Karpas-422 (cell line): ENCODE measurements at places on chromosomes 3 and 15.

DNA sequence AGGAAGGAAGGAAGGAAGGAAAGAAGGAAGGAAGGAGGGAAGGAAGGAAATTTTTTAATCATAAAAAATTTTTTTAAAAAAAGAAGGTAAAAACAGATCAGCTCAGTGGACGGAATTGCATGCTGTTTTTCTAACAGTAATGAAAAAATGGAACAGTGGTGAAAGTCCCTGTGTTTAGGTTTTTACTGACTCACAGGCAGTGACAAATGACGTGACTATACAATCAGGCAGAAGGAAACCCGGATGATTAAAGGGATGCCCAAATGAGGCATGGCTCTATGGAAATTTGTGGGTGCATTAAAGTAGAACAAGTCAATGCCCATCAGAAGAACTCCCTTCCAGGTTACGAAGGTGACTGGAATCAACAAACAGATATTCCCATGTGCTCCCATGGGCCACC is 135.0 kb downstream of the IMPG2 start:
- no peak overlapping the region for H3K27ac ChIP-seq
- no peaks in the 10 kb centered on the region for H3K4me1 ChIP-seq
- no peaks in the 10 kb centered on the region for H3K36me3 ChIP-seq

DNA sequence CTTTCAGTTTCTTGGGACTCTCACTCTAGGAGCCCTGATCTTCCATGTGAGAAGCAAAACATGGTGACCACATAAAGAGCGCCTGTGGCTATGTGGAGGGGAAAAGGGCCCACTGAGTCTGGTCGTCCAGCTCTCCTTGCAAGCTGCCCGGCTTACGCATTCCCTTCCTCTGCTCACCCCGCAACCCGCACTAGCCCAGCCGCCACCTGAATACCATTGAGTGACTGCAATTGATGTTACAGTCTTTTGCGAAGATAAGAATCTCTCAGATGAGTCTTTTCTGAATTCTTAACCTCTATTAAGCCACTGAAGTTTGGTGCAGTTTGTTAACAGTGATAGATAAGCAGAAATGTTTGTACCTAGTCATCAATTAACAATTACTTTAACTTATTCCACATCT is 589.0 kb upstream of the DPPA4 start:
- DNase-seq: no peak
- H3K27ac ChIP-seq: no peak overlapping the region
- H3K36me3 ChIP-seq: no peaks in the 10 kb centered on the region
- no peak overlapping the region for H3K4me3 ChIP-seq
- H3K27me3 ChIP-seq: no peaks in the 10 kb centered on the region

DNA sequence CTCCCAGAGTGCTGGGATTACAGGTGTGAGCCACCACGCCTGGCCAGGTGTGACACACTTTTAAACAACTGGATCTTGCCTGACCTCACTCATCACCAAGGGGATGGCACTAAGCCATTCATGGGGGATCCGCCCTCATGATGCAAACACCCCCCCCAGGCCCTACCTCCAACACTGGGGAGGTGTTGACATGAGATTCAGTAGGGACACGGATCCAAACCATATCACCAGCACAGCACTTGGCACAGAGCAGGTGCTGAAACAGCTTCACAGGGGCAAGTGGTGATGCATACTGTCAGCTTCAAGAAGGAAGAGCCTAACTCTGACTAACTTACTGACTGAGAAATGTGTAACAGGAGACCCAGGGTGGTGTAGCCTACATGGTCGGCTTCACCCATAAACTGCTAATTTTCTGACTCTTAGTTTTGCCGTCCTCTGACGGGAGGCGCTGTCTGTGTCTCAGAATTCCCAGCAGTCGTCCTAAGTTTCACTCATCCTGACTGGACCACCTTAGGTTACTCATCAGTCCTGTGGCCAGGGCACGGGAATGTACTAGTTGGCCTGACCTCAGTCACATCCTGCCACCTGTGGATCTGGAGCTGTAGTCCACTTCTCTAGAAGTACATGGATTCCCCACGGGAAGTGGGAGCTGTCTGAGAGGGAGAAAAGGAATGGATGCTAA is 81.9 kb upstream of the PLXNA1 start:
- no peak overlapping the region for H3K4me3 ChIP-seq
- H3K4me1 ChIP-seq: no peaks in the 10 kb centered on the region
- H3K36me3 ChIP-seq: no peaks in the 10 kb centered on the region
- no peak overlapping the region for H3K27ac ChIP-seq

- no peak overlapping the region for H3K27ac ChIP-seq
- no peaks in the 10 kb centered on the region for H3K36me3 ChIP-seq
- DNase-seq: no peak
- no peak overlapping the region for H3K4me3 ChIP-seq
- no peaks in the 10 kb centered on the region for H3K27me3 ChIP-seq
Measured at GRCh38 chr3:66195347-66195783, 25.4 kb upstream of the SLC25A26 start.

- H3K4me3 ChIP-seq: no peak overlapping the region
- peak; percentile 47 for DNase-seq
- H3K27ac ChIP-seq: no peak overlapping the region
Measured at GRCh38 chr3:195703776-195704175, 17.0 kb upstream of the MUC20 start.

GRCh38 chr3:100537646-100538338 is 45.4 kb downstream of the TMEM45A start:
- no peak for DNase-seq
- H3K27me3 ChIP-seq: no peaks in the 10 kb centered on the region
- no peak overlapping the region for H3K4me3 ChIP-seq
- no peaks in the 10 kb centered on the region for H3K36me3 ChIP-seq
- no peak overlapping the region for H3K27ac ChIP-seq
- no peaks in the 10 kb centered on the region for H3K4me1 ChIP-seq

DNA sequence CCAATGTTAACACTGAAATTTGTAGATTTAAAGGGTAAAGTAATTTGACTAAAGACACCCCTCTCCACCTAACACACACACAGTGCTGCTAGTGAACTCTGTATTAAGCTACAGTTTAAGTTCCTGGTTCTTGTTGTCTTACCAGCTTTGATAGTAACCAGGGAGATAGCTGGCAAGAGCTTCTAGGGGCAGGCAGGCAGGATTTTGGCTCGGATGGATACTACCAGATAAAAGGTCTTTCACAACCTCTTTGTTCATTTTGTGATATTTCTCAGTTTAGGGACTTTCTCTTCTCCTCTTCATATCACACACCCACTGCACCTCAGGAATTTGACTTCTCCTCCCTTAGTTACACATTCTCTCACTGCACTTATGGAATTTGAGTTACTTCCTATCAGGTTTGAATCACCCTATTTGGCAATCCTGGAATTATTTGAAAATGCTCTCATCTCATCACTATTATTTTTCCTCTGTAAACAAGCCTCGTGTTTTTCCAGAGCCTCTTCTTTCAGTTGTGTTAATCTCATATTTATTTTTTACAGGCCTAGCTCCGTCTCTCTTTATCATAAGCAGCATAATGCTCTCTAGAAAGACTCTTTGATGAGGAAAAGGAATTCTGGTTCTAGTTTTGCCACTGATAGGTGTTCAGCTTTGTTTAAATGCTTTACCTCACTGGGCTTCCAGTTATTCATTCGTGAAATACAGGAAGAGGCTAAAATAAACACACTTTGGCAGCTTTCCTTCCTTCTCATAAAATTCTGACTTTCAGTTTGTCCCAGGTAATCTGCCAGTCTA is 23.0 kb upstream of the CLDN1 start:
- H3K4me1 ChIP-seq: no peaks in the 10 kb centered on the region
- H3K27me3 ChIP-seq: no peaks in the 10 kb centered on the region
- no peak overlapping the region for H3K4me3 ChIP-seq

DNA sequence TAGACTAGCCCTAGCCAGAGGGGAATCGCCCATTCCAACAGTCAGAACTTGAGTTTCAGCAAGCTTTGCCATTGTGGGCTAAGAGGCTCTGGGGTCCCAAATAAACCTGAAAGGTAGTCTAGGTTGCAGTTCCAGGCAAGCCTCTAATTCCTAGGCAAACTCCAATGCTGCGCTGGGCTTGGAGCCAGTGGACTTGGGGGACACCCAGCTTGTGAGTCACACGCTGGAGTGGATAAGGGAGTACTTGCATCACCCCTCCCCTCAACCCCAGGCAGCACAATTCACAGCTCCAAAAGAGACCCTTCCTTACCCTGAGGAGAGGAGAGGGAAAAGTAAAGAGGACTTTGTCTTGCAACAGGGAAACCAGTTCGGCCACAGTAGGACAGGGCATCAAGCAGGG is 105.2 kb upstream of the DPPA4 start:
- H3K4me3 ChIP-seq: no peak overlapping the region
- DNase-seq: no peak
- H3K27me3 ChIP-seq: no peaks in the 10 kb centered on the region
- no peaks in the 10 kb centered on the region for H3K36me3 ChIP-seq
- H3K27ac ChIP-seq: no peak overlapping the region

- no peak overlapping the region for H3K4me3 ChIP-seq
- no peaks in the 10 kb centered on the region for H3K27me3 ChIP-seq
- no peaks in the 10 kb centered on the region for H3K4me1 ChIP-seq
- DNase-seq: no peak
Measured at GRCh38 chr3:147915057-147915456, 505.9 kb downstream of the ZIC1 start.

- H3K27me3 ChIP-seq: no peaks in the 10 kb centered on the region
- H3K4me3 ChIP-seq: no peak overlapping the region
- no peaks in the 10 kb centered on the region for H3K4me1 ChIP-seq
- no peaks in the 10 kb centered on the region for H3K36me3 ChIP-seq
- no peak overlapping the region for H3K27ac ChIP-seq
Measured at GRCh38 chr3:93994056-93994455, 14.1 kb downstream of the ARL13B start.

DNA sequence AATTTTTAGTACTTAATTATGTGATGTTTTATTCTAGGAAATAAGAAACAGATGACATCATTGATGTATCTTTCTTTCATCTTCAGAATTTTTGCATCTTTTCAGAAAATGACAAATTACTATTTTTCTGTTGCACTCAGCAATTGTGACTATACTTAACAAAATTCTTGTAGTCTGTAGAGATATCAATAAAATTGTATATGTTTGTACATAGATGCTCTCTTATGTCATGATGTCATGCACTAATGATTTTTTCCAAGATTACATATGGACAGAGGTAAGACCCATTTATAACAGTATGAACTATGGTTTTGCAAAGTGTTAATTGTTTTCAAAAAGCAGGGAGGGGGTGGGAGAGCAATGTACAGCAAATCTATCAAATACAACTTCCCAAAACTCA is 121.2 kb downstream of the POLQ start:
- no peaks in the 10 kb centered on the region for H3K4me1 ChIP-seq
- DNase-seq: no peak
- H3K36me3 ChIP-seq: peaks cover 15% of the 10 kb centered on the region
- no peak overlapping the region for H3K27ac ChIP-seq

- no peaks in the 10 kb centered on the region for H3K27me3 ChIP-seq
- no peak overlapping the region for H3K27ac ChIP-seq
- no peak overlapping the region for H3K4me3 ChIP-seq
- peak; percentile 77 for DNase-seq
- no peaks in the 10 kb centered on the region for H3K4me1 ChIP-seq
Measured at GRCh38 chr3:170689893-170690660, 104.2 kb upstream of the SLC7A14 start.

DNA sequence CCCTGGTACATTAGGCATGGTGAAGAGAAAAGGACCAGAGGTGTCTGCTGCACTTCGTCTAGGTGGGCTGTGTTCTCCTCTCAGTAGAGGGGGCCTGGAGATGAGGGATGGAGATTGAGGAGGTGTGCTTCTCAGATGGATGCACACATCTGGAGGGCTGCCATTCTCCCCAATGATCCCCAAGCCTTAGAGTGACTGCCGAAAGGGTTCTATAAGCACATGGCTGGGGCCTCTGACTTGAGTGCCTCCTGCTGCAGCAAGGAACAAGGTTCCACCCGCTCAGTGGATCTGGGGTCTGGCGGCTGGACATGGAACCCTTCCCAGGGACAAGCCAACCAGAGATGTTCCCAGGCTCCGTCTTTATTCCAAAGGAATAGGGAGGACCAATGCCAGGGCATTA is 66.8 kb downstream of the CPN2 start:
- H3K36me3 ChIP-seq: no peaks in the 10 kb centered on the region
- no peak for DNase-seq
- no peaks in the 10 kb centered on the region for H3K4me1 ChIP-seq
- H3K27ac ChIP-seq: no peak overlapping the region

- H3K4me1 ChIP-seq: no peaks in the 10 kb centered on the region
- DNase-seq: no peak
- no peaks in the 10 kb centered on the region for H3K27me3 ChIP-seq
- no peak overlapping the region for H3K4me3 ChIP-seq
- H3K27ac ChIP-seq: no peak overlapping the region
Measured at GRCh38 chr15:41161336-41161735, 45.3 kb upstream of the INO80 start.

DNA sequence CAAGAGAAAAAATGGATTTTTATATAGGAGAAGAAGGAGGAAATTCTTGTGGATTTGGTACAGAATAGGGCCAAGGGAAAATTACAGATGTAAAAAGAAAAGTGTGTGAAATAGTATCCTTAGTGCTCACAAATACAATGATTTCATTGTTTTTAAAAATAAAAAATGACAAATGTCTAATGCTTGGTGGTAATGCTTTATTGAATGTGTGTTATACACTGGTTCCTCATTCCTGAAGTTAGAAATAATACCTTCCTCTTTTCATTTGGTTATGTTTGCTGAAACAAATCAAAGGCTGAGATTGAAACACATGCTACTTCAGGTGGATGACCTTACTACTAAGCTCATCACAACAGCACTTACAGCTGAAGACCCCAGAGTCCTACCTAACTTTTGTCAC is 37.7 kb upstream of the CCR2 start:
- H3K4me1 ChIP-seq: peaks cover 2% of the 10 kb centered on the region
- H3K4me3 ChIP-seq: no peak overlapping the region
- no peak overlapping the region for H3K27ac ChIP-seq
- H3K36me3 ChIP-seq: no peaks in the 10 kb centered on the region
- DNase-seq: no peak

- no peaks in the 10 kb centered on the region for H3K36me3 ChIP-seq
- H3K27ac ChIP-seq: no peak overlapping the region
- peaks cover 17% of the 10 kb centered on the region for H3K4me1 ChIP-seq
- H3K27me3 ChIP-seq: 0 out of 2 replicates have a peak, but pooled peaks cover 2% of the 10 kb centered on the region
- no peak overlapping the region for H3K4me3 ChIP-seq
Measured at GRCh38 chr3:194022816-194023215, 113.1 kb upstream of the HES1 start.

GRCh38 chr15:77057685-77058084 is 13.2 kb downstream of the TSPAN3 start:
- peaks cover 25% of the 10 kb centered on the region; the same call in 1 of the 2 replicates for H3K36me3 ChIP-seq
- H3K27ac ChIP-seq: peak overlapping the region; percentile 31; the same call in 1 of the 2 replicates
- H3K4me1 ChIP-seq: peaks cover 54% of the 10 kb centered on the region
- no peak for DNase-seq

GRCh38 chr3:115832265-115832664 is 209.0 kb downstream of the GAP43 start:
- no peaks in the 10 kb centered on the region for H3K36me3 ChIP-seq
- no peak overlapping the region for H3K4me3 ChIP-seq
- no peaks in the 10 kb centered on the region for H3K4me1 ChIP-seq

DNA sequence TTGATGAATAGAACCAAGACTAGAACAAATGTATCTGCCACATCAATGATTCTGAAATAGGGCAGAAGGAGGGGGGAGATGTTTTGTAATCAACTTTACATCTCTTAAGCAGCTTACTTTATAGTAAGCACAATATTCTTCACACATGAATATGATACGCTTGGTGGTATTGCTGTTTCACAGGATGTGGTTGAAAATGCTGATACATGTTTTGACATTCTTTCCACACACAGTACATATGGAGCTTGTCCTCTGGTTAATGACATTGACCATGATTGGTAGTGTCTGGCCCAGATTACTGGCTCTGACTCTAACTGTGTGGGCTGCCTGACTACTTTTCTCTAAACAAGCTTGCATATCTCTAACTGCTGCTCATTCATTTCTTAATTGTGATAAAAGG is 168.9 kb downstream of the KLHL25 start:
- H3K27me3 ChIP-seq: no peaks in the 10 kb centered on the region
- H3K27ac ChIP-seq: no peak overlapping the region
- no peak overlapping the region for H3K4me3 ChIP-seq
